Effector CD4-positive, alpha-beta T cell (primary cell): ENCODE measurements at places on chromosomes 4 and X.

GRCh38 chr4:6041800-6042199 lies 23.6 kb upstream of the C4orf50 start:
- DNase-seq = no peak

- DNase-seq = no peak
These were observed 131.3 kb downstream of the GUCY2F start for GRCh38 chrX:109350551-109350950.

DNA sequence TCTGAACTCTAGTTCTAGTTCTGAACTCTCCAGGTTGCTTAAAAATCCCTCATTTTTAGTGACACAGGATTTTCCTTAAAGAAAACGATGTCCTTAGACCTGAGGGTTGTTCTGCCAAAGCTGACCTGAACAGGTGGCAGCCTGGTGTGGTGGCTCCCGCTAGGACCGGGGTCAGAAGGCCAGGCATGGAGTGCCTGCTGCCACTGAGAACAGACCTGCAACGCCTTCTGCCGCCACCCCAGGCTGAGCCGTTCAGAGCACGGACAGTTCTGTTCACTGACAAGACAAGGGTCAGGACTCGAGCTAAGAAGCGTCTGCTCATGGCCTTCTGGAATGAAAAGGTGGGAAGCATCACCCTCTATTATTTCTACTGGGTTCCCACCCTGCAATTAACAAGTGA lies 15.8 kb downstream of the DCTD start:
- no peak for DNase-seq

GRCh38 chr4:88803600-88804096 lies 106.0 kb upstream of the NAP1L5 start:
- no peak for DNase-seq

- DNase-seq = no peak
These were observed 83.9 kb downstream of the MAMLD1 start for GRCh38 chrX:150446995-150447394.

- no peak for DNase-seq
These were observed 20.2 kb upstream of the CTSO start for GRCh38 chr4:155973639-155974475.

GRCh38 chr4:178385481-178385880 lies 943.2 kb upstream of the AGA start:
- DNase-seq = no peak

- DNase-seq = peak; percentile 80
These were observed 28.7 kb downstream of the CLDN34 start for GRCh38 chrX:9995855-9996339.

DNA sequence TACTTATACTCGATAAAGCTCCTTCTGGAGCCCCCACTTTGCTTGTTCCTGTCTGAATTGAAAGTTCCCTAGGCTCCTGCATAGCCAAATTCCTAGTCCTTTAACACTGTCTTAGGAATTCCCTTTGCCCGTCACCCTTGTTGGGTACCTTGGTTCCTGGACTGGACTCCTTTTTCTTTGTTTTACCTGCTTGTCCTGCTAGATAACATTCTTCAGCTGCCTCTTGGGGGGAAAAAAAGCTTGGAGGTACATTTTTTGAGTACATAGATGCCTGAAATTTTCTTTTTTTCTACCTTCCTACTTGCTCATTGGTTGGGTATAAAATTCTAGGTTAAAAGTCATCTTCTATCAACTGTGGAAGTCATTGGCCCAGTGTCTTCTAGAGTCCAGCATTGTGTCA lies 154.8 kb upstream of the RAPGEF2 start:
- no peak for DNase-seq

GRCh38 chr4:182207830-182208396 lies 35.3 kb upstream of the TENM3 start:
- DNase-seq = no peak

DNA sequence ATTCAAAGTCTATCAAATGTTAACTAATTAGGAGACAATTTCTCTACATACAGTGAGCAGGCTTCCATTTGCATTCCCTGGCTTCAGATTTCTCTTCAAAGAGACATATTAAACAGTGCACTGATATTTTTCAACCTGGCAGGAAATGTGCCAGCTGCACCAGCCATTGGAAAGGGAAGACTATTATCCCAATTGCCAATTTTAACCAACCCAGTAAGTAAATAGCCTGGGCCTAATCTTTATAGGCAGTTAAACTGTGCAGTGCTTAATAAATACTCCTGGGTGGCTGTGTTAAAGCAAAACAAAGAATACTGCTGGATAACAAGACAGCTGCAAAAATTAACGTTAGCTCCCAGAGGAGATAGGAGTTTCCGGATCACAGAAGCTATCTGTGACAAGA lies 111.9 kb upstream of the GALNT7 start:
- no peak for DNase-seq

- DNase-seq = no peak
These were observed 538.1 kb downstream of the STIM2 start for GRCh38 chr4:27398631-27399310.

DNA sequence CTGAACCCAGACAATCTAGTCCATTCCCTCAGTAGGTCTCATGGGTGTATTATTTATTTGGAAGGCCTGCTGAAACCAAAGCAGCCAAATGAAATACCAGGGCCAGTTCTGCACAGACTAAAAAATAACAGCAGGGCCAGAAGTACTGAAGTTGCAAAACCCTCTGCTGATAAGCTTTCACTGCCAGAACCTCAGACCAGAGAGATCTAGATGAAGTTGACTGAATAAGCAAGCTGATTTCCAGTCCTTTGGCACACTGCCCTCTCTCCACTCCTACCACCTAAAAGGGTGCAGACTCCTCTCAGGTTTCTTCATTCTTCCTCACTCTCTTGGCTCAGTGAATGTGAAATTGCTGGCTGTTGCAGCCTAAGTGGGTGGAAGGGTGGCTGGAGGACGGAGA lies 276.7 kb upstream of the KLF3 start:
- no peak for DNase-seq

DNA sequence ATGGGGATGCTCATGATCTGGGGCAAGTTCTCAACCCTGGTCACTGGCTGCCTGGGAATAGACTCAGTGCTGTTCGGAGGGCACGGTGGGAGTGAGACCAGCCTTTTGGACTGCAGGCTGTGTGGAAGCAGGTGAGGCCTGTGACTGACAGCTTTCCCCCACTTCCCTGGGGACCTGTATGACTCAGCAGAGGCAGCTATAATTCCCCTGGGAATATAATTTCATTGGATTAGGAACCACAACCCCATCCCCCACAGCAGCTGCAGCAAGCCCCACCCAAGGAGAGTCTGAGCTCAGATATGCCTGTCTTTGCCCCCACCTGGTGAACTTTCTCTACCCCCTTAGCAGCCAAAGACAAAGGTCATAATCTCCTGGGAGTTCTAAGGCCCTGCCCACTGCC lies 408.6 kb downstream of the PPP3CA start:
- no peak for DNase-seq
